ENCODE measurements at places on chromosomes 1 and 21.

GRCh38 chr1:59146056-59146455 is 150.8 kb upstream of the FGGY start:
- no peaks in the 10 kb centered on the region for H3K27me3 ChIP-seq
- H3K4me3 ChIP-seq, result peak overlapping the region; percentile 73
- H3K4me1 ChIP-seq, result peaks cover 23% of the 10 kb centered on the region
- no peak for DNase-seq
- H3K27ac ChIP-seq, result peak overlapping the region; percentile 81
- no peaks in the 10 kb centered on the region for H3K36me3 ChIP-seq

DNA sequence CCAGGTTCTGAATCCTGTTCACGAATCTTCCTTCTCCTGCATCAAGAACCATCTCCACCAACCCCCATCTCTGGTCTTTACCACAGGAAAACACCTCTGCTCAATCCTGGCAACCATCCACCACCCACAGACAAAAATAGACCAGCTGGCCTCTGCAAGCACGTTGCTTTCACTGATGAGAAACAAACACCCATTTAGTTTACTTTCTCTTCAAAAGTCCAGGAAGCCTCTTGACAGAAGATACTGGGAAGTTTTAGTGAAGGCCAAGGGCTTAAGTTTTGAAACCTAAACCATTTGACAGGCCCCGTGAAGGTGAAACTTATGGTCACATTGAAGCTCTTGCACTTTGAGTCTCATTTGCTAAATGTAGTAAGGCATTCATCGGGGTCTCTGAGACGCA is 122.6 kb upstream of the PPP2R5A start:
- no peaks in the 10 kb centered on the region for H3K27me3 ChIP-seq
- no peaks in the 10 kb centered on the region for H3K4me1 ChIP-seq
- H3K4me3 ChIP-seq, result no peak overlapping the region
- no peaks in the 10 kb centered on the region for H3K36me3 ChIP-seq
- no peak for DNase-seq

DNA sequence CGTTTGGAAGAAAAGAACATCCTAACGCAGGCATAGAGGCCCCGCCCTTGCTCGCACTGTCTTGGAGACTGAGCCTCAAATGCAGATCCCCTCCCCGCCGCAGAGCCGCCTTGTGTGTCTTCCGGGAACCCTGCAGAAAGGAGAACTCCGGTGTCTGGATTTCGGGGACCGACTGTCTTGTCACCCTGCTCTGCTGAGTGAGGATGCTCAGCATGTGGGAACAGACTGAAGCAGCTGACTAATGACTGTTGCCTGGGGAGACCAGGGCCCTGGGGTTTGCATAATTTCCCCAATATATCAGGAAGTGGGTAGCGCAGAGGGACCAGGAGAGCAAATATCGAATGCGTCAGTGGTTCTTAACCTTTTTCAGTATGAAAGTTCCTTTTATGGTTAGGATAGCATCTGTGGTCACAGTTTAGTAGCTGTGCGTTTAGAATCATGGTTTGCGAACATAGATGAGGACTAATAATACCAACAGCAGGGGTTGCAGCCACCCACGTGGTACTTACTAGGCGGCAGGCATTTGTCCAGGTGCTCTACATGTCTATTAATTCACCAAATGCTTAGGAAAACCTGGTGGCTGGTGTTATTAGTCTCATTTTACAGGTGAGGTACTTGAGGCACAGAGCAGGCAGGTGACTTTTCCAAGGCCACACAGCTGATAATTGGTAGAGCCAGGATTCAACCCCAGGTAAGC is 14.3 kb downstream of the GPR137B start:
- H3K4me3 ChIP-seq, result no peak overlapping the region
- H3K36me3 ChIP-seq, result no peaks in the 10 kb centered on the region
- DNase-seq, result peak; percentile 55
- H3K27me3 ChIP-seq, result no peaks in the 10 kb centered on the region

GRCh38 chr1:26164036-26164860 is 4.5 kb downstream of the C1orf232 start:
- H3K4me3 ChIP-seq, result peak overlapping the region; percentile 64
- peaks cover 6% of the 10 kb centered on the region for H3K4me1 ChIP-seq
- no peaks in the 10 kb centered on the region for H3K27me3 ChIP-seq
- no peak for DNase-seq
- no peaks in the 10 kb centered on the region for H3K36me3 ChIP-seq
- no peak overlapping the region for H3K27ac ChIP-seq

GRCh38 chr1:231733063-231733462 is 106.5 kb downstream of the DISC1 start:
- H3K27me3 ChIP-seq, result no peaks in the 10 kb centered on the region
- H3K36me3 ChIP-seq, result no peaks in the 10 kb centered on the region
- H3K4me3 ChIP-seq, result no peak overlapping the region
- no peak for DNase-seq
- no peak overlapping the region for H3K27ac ChIP-seq

- no peaks in the 10 kb centered on the region for H3K27me3 ChIP-seq
- peaks cover 9% of the 10 kb centered on the region for H3K4me1 ChIP-seq
- H3K4me3 ChIP-seq, result no peak overlapping the region
- no peak for DNase-seq
Observed at GRCh38 chr1:26710811-26711210, 15.0 kb downstream of the ARID1A start.

DNA sequence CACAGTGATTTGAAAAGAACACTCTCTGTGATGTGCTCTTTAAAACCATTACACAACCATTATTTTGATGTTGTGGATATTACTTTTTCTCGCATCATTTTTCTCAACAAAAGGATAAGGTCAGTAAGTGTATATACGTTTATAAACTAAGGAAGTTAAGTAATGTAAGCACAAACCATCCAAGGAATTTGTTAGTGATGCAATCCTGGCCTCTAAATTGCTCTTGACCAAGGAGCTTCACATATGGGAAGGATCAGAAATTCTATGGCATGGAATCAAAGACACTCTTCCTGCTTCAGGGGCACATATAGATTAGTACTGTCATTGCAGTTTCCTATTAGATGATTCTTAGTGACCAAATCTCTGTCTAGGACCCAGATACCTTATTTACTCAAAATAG is 3.6 kb upstream of the PPP2R5A start:
- no peak for DNase-seq
- no peaks in the 10 kb centered on the region for H3K4me1 ChIP-seq
- H3K27ac ChIP-seq, result no peak overlapping the region
- no peaks in the 10 kb centered on the region for H3K36me3 ChIP-seq

GRCh38 chr1:48898894-48899293 is 122.2 kb upstream of the BEND5 start:
- no peaks in the 10 kb centered on the region for H3K36me3 ChIP-seq
- no peaks in the 10 kb centered on the region for H3K27me3 ChIP-seq
- H3K4me3 ChIP-seq, result no peak overlapping the region
- DNase-seq, result no peak

- no peak overlapping the region for H3K27ac ChIP-seq
- no peak for DNase-seq
- no peaks in the 10 kb centered on the region for H3K4me1 ChIP-seq
- H3K36me3 ChIP-seq, result no peaks in the 10 kb centered on the region
- H3K27me3 ChIP-seq, result no peaks in the 10 kb centered on the region
Observed at GRCh38 chr1:181180407-181181031, 92.0 kb downstream of the IER5 start.

DNA sequence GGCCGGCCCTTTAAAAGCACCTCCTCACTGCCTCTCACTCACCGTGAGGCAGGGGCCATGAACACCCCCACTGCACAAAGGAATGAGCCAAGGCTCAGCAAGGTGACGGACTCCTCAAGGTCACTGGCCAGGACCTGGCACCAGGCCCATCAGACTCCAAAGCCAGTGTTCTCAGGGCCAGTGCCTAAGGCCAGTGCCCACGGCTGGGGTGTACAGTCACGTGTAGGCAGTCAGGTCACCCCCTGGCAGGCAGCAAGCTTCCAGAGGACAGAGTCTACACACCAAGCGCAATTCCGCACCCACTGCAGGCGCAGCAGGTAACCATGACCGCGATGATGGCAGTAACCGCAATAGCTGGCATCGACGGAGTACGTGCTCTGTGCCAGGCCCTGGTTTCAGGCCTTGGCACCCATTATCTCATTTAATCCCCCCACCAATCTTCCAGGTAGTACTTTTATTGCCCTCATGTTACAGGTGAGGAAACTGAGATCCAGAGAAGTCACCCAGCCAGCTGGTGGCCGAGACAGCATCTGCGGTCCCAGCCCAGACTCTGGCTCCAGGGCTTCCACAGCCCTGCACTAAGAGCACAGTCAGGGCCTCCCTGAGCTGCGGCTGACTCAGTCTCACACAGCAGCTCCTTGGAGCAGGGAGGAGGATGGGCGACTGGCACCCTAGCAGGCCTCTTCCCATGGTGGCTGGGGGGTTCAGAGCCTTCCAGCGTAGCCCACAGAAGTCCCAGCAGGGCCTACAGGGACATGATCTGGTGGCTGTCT is 27.0 kb downstream of the RAP1GAP start:
- H3K4me1 ChIP-seq, result no peaks in the 10 kb centered on the region
- no peak overlapping the region for H3K4me3 ChIP-seq
- no peak overlapping the region for H3K27ac ChIP-seq
- H3K27me3 ChIP-seq, result no peaks in the 10 kb centered on the region

GRCh38 chr21:26918323-26919079 is 48.4 kb downstream of the ADAMTS5 start:
- no peaks in the 10 kb centered on the region for H3K36me3 ChIP-seq
- H3K27ac ChIP-seq, result no peak overlapping the region
- no peak for DNase-seq
- H3K4me1 ChIP-seq, result no peaks in the 10 kb centered on the region
- no peak overlapping the region for H3K4me3 ChIP-seq
- H3K27me3 ChIP-seq, result no peaks in the 10 kb centered on the region

- H3K27me3 ChIP-seq, result no peaks in the 10 kb centered on the region
- H3K4me1 ChIP-seq, result no peaks in the 10 kb centered on the region
- no peak overlapping the region for H3K27ac ChIP-seq
Observed at GRCh38 chr1:226624526-226624925, 76.0 kb downstream of the STUM start.

DNA sequence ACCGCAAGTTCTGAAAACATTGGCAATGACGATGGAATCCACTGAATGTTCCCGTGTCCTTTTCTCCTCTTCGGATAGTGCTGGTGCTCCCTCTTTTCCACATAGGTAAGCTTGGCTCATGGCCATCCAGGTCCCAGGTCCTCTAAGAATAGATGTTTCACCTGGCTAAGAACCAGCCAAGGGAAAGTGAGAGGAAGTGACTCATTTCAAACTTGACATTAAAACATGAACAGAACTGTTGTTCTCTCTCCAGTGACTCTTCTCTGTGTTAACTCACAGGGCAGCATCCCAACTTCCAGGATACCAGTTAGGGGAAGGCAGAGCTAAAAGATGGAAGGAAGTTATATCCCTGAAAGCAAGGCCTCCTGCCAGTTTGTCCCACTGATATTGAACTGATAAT is 493.8 kb upstream of the CHRM3 start:
- no peak for DNase-seq
- H3K4me3 ChIP-seq, result no peak overlapping the region
- H3K4me1 ChIP-seq, result no peaks in the 10 kb centered on the region
- H3K27me3 ChIP-seq, result no peaks in the 10 kb centered on the region
- H3K27ac ChIP-seq, result no peak overlapping the region

- no peaks in the 10 kb centered on the region for H3K36me3 ChIP-seq
- H3K4me3 ChIP-seq, result no peak overlapping the region
- DNase-seq, result no peak
- H3K4me1 ChIP-seq, result no peaks in the 10 kb centered on the region
- no peaks in the 10 kb centered on the region for H3K27me3 ChIP-seq
Observed at GRCh38 chr1:61378494-61379180, 296.3 kb downstream of the NFIA start.

DNA sequence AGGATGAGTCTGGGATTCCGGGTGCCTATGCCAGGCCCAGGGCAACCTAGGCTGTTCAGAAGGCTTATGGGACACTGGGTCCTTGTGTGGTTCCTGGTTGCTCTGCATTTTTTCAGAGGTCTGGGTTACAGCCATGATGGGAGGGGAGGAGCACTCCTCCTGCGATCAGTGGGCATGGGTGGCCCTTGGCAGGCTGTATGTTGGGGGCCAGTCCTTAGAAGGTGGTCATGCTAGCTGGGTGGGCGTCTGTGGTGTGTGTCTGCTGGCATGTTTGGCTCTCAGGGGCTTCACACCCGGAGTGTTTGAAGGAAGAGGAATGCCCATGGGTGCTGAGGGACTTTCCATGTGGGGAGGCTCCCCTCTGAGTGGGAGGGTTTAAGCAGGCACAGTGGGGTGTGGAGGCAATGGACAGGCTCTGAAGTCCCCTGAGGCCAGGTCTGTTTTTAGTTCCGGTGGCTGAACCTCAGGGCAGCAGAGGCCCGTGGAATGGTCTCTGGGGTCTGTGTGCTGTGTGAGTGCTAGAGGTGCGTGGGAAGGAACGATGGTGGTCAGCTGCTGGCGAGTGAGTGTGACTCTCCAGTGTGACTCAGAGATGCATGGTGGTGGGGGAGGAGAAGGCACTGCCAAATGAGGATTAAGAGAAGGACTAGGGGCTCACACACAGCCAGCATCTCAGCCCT is 25.3 kb downstream of the CACNA1E start:
- no peak overlapping the region for H3K27ac ChIP-seq
- H3K27me3 ChIP-seq, result no peaks in the 10 kb centered on the region
- no peaks in the 10 kb centered on the region for H3K4me1 ChIP-seq
- DNase-seq, result no peak
- no peaks in the 10 kb centered on the region for H3K36me3 ChIP-seq

DNA sequence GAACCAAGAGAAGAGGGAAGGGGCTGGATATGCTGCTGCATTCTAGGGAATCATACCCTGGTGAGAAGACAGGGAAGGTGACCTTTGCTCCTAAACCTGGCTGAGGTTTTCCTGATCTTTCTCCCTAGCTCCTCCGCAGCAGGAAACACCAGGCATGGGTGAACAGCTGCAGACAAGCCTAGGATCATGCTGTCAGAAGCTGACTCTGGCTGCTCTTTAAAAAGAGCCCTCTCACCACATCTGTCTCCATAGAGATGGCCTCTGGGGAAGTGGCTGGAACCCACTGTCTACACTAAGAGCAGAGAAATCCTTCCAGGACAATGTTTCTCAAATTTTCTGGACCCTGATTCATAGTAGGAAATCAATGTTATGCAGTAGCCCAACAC is 57.6 kb downstream of the CD34 start:
- DNase-seq, result no peak
- H3K27me3 ChIP-seq, result no peaks in the 10 kb centered on the region
- peaks cover 20% of the 10 kb centered on the region for H3K4me1 ChIP-seq

DNA sequence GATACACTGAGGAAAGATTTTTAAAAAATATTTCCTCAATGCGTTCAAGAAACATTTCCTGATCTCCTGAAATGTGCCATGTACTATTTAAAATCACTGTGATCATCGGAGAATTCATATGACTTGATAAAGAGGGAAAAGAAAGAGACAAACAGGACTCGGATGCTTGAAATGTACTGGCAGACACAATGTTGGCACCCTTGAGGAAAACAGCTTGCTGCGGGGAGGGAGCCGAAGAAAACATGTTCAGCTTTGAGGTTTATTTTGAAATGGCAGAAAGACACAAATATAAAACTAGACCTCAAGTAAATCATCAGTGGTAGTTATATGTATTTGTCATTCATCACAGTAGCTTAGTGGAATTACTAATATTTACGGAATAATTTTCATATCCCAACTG is 100.9 kb upstream of the BRINP3 start:
- H3K27me3 ChIP-seq, result no peaks in the 10 kb centered on the region
- no peak overlapping the region for H3K27ac ChIP-seq
- DNase-seq, result no peak
- H3K4me3 ChIP-seq, result no peak overlapping the region
- H3K36me3 ChIP-seq, result no peaks in the 10 kb centered on the region
- no peaks in the 10 kb centered on the region for H3K4me1 ChIP-seq
